ENCODE measurements at places on chromosomes 1 and 21.

DNA sequence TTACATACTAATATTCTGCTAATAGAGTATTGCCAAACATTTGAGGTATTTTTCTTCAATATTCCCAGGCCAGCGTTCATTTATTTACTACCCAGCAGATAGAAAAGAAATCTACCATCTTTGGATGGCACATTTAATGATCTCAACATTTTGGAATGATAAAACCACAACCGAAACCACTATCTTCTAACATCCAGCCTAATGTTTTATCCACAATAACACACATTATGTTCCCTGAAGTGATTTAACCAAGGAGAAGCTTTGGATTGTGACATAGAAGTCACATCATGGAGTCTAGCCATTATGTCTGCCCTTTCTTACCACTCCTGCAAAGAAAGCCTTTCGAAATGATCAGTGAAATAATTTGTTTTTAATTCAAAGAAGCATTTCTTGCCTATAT, 497.1 kb upstream of the PLXNA2 start:
- no peak for DNase-seq

DNA sequence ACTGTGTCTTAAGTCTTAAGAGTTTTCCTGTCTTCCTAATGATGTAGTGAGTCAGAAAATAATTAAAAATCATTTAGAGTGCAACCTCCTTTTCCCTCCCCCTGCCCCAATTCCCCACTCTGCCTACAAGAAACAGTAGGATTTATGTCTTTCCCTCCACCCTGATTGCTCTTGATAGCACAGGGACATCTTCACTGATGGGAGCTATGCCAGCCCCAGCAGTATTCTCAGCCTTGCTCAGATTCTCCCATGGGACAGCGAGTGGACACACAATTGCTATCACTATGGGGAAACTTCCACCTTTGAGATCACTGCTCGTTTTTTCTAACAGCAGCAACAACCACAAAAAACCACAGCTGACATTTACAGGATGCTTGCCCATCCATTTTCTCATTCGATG, 216.6 kb upstream of the PLXNA2 start:
- no peak for DNase-seq

DNA sequence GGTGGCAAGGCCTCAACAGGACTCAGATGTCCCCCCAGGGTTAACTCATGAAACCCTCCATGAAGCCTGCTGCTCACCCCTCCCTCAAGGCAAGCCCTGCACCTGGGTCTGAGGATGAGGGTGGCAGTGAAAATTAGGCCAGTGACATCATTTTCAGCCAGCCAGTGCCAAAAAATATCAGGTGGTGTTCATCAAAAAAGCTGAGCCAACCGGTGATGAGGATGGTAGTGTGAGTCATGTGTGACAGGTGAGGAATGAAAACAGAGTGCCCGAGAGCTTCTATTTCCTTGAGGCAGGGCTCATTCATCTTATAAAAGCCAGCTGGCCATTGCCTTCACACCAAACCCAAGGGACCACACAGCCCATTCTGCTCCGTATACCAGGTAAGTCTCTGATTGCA, at the start of gene SPRR1A:
SPRR1A (plus strand) TSS at position 339 of the 400 bp plus-strand sequence. CDS start 1,150 bp downstream, outside the sequence.
- DNase-seq = no peak

GRCh38 chr1:206944703-206945102, 1.6 kb downstream of the PIGR start:
- no peak for DNase-seq

DNA sequence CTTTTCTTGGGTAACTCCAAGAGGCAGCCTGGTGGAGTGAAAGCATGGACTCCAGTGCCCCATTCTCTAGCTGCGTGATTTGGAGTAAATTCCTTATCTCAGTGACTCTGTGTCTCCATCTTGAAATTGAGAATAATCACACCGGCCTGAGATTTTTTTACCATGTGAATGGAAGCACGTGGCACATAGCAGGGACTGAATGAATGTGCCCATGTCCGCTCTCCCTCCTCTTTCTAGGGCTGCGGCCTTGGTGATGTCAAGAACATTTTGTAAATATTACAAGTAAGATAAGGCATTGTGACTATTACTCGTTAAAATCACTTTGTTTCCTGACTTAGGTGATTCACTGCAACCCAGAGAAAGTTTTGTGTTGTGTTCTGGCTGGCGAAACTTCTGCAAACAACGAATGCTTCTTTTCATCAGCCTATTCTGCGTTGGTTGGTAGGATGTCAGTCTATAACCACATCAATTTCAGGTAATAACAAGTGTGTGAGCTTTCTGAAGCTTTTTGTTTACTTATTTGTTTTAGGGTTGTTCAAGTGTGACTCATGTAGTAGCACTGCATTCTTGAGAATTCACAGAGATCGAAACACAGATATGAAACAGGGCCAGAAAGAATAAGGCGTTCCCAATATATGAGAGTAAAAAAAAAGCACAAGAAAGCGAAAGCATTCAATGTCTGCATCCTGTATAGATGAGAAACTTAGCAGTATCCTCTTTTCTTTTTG, 135.7 kb upstream of the SLC45A1 start:
- DNase-seq = no peak

GRCh38 chr1:27752360-27752759, 20.7 kb upstream of the STX12 start:
- no peak for DNase-seq

DNA sequence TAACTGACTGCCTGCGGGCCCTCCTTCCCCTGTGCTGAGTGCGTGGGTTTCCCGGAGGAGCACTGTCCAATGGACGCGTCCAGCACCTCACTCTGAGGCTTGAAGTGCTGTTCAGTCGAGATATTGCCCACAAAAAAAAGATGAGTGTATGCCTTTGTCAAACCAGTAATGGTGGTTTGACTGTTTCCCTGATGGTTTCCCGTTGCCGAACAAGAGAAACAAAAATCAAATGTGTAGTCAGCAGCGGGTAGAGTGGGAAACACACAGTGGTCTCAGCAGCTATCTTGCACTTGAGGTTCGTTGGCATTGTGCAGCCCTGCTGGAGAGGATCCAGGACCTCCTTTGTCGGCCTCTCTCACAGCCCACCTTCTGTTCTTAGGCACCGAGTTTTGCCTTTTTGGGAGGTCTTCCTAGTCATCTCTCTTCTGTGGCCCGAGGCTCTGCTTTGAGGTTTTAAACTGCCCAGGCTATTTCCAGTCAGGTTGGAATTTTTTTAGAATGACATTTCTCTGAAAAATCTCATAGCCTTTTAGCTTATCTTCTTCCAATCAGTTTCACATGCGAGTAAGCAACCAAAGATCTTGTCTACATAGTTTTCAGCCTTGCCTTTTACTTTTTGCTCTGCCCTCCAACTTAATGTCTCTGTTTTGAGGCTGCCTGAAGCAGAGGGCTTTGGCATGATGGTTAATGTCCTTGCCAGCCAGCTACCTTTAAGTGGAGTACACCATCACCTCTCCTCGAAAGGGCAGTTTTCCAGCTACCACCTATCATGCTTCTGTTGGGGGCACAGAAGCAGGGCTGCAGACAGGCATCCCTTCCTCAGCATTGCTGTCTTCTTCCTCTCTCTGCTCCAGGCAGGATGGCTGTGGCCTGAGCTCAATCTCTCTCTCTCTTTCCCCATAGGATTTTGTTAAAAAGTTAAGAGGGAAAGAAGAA, 132.3 kb downstream of the URB2 start:
- no peak for DNase-seq

DNA sequence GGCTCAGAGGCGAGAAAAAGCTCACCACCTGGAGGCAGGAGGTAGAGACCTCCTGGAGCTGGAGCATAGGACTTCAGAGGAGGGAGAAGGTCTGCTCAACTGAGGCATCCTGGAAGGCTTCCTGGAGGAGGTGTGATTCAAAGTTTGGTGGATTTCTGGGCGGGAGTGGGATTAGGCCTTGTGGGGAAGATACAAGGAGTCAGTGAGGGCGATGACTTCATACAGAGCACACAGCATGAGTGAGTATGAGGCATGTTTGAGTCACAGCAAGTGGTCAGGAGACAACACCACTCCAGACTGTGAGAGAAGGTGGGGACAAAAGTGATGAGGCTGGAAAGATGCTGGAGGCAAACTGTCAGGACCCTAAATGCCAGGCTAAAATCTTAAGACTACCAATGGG, 77.6 kb downstream of the MATN1 start:
- DNase-seq = no peak

DNA sequence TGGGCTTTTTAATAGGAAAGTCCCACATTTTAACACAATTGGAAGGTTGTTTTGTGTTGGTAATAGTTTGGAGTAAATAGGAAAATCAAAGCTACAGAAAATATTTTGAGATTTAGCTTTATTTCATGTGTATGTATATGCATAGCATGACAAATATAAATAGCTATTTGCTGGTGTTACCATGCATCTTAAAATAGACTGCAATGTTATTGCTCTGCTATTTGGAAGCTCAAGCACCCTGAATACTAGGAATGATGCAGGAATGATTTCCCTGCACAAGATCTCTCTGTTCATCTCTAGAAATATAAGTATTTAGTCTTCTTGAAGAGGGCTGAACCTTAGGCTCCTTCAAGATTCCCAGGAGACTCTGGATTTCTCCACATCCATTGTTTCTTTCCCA, 268.3 kb upstream of the POGK start:
- no peak for DNase-seq

DNA sequence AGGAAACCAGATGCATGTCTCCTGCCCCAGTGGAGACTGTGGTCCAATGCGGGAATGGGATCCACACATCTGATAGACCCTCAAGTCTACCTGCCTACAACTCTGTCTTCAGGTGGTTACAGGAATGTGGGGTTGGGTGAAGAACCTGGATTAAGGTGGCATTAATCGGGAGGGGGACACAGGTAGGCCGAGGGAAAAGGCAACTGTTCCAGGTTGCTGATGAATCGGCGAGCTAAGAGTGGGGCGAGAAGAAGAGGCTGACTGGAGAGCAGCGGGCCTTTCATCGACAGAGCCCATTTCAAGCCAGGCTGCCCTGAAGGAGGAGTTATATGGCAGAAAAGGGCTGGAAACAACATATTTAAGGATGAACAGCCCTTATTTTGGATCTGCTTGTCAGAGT, 836 bp downstream of the CD2 start:
- no peak for DNase-seq

GRCh38 chr1:64082459-64082858, 121.0 kb upstream of the UBE2U start:
- no peak for DNase-seq

DNA sequence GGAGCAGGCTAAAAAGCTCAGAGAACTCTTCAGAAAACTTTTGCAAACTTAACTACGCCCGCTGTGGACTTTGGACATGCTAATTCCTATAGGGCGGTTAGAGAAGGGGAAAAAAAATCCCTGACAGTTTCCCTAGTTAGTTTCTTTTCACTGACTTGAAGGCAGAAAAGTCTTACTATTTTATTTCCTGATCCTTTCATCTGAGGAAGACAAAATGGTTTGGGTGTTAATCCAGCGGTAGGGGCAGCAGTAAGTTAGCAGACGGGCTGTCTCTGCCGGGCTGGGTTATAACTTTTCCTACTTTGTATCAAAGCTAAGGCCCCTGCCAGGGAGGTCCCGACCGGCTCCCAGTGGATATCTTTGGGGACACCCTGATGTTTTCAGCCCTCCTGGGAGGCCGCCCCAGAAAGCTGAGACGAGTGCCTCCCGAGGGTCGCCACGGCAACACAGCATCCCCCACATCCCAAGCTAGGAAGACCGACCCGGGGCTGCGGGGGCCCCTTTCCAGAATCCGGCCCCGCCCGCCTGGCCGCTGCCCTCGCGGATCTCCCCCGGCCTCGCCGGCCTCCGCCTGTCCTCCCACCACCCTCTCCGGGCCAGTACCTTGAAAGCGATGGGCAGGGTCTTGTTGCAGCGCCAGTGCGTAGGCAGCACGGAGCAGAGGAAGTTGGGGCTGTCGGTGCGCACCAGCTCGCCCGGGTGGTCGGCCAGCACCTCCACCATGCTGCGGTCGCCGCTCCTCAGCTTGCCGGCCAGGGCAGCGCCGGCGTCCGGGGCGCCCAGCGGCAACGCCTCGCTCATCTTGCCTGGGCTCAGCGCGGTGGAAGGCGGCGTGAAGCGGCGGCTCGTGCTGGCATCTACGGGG, 162.6 kb downstream of the RUNX1 start:
- DNase-seq = peak; percentile 49

DNA sequence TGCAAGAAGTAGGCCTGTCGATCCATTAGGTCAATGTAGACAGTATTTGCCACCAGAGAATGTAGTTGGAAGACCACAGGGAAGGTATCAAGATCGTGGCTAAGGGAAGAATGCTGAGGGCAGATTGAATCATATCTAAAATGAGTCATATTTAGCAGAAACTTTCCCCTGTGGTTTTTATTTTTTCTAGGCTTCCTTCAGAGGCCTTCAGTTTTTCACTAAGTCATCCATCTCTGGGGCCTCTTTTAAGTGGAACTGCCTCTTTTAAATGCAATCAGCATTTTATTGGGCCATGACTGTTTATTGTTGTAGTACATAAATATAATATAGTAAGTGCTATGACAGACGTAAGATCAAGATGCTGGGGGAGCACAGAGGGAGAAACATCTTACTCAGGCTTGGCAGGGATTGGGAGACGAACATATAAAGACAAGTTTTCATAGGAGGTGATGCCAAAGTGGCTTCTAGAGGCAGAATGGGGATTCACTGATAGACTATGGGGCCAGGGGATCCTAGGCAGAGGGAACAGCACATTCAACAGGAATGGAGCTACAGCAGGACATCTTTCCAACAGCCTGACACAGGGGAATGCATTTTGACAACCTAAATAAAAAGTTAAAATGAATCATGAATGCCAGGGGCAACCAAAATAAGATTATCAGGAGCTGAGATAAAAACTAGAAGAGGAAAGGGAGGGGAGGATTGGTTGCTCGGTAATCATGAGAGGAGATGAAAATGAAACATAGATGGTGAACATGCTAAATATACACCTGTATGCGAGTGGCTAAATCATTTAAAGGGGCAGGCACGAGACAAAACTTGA, 20.1 kb downstream of the UBE2U start:
- no peak for DNase-seq

GRCh38 chr1:24502065-24502708, 449 bp upstream of the RCAN3 start:
- DNase-seq = peak; percentile 73

DNA sequence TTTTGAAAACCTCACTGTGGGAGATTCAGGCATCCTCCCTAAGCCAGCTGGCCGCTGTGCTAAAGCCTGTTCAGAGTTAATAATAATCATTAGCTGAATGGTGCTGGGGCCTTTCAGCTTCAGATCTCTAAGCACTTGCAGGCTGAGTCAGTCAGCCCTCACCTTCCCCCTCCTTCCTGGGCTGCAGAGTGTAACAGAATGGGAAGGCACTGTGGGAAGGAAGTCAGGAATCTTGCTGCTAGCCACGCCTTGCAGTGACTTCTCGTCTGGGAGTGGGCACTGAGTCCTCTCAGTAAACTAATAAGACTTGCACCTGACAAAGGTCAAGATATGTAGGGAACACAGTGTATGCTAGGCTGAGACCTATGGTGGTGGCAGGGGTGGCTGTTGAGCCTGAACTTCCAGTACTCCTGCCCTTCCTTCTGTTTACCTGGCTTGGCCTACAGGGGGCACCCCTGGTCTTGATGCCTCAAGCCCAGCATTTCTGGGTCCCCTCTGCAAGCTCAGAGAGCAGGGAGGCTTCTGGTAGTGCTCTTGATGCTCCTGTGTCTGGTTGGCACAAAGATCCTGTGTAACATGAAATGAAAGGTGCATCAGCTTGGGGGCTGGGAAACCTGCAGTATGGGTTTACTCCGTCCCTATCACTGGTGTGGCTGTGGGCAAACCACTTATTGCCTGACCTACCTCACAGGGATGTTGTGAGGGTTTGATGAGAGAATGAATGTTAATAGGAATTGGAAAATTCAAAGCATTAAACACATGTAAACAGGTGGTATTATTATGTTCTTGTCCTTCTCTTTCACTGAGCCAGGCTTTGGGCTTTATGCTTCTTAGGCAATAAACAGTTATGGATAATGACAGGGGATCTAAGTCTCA, 6.0 kb downstream of the CYB561D1 start:
- peak; percentile 64 for DNase-seq

GRCh38 chr21:45020629-45021427, 53.6 kb upstream of the ADARB1 start:
- no peak for DNase-seq

GRCh38 chr1:4086085-4086850, 186.2 kb upstream of the C1orf174 start:
- no peak for DNase-seq
